Keratinocyte (primary cell): ENCODE measurements at places on chromosomes 11 and 22.
A peak's percentile ranks its signal among the peaks of the same experiment; 100 is the strongest.

DNA sequence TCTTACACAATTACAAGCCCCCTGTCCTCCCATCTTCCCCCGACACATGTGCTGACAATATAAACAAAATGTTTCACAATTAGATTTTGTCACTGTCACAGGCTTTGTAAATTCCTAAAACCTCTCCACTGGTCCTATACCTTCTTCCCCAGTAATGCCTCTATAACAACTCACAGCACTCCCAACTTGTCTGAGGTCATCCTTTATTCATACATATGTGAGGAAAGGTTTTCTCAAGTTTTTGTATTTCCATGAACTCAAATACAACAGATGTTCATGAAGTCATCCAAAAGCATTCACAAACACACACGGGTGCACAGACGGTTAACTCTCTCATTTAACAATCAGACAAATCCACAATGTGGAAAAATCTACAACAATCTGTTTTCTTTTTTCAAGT is 1.9 kb downstream of the OR52H1 start:
- DNase-seq, result no peak

- DNase-seq, result no peak
Measured at GRCh38 chr22:31106001-31106571, 1.3 kb downstream of the SELENOM start.

- peak; percentile 86 for DNase-seq
Measured at GRCh38 chr11:77191823-77192495, 63.9 kb downstream of the MYO7A start.

- DNase-seq, result no peak
Measured at GRCh38 chr11:134101282-134101681, 32.4 kb downstream of the JAM3 start.

GRCh38 chr11:65260756-65261590 is 789 bp upstream of the POLA2 start:
- no peak for DNase-seq

DNA sequence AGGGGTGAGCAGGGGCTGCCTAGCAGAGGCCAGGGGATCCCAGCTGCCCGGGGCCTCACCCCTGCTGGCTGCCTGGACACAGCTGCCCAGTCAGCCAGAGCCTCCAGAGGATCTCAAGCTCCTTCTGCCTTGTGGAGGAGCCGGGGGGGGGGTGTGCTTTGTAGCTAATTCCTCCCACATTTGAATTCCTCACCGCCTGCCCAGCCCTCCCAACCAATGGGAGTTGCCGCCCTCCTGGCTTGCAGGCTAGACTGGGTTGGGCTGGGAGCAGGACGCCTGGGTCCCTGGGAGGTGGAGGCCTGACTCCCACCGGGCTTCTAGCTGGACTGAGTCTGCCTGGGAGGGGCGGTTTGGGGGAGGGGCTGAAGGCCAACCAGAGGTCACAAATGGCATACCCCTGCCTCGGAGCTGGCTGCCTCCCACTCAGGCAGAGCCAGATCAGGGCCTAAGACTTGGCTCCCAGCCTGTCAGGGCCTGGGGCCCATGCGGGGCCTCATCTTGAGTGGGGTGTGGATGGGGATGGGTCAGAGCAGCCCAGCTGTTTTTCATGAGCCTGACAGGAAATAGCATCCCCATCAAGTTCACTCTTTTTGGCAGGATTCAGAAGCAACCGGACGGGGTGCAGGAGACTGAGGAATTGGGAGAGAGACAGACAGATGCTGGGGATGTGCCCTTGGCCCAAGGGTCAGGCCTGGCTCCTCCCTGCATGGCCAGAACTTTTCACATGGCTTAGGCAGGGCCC is 29.2 kb upstream of the PDE2A start:
- DNase-seq, result no peak

DNA sequence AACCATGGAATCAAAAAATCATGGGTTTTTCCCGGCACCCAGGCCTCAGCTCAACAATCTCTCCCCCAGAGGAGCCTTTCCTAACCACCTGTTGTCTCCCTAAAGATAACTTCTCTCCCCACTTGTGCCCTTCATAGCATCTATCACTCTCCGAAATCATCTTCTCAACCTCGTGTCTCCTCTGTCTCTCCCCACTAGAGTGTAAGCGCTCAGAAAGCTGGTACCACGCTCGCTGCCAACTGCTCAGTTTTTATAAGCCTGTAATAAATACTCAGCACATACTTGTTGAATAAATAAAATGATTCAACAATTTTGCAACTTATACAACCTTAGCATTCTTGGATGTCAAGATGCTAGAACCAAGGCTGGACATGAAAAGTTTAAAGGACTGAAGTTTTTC is 185.2 kb downstream of the BCR start:
- DNase-seq, result no peak

- no peak for DNase-seq
Measured at GRCh38 chr11:58771458-58771855, 39.7 kb upstream of the GLYAT start.

GRCh38 chr11:34570584-34570983 is 50.3 kb upstream of the EHF start:
- no peak for DNase-seq

GRCh38 chr11:100094121-100094865 is 592.8 kb upstream of the ARHGAP42 start:
- DNase-seq, result no peak

- peak; percentile 58 for DNase-seq
Measured at GRCh38 chr22:30763815-30764673, 69.4 kb downstream of the OSBP2 start.

GRCh38 chr11:105718641-105719040 is 108.8 kb downstream of the GRIA4 start:
- DNase-seq, result no peak

- no peak for DNase-seq
Measured at GRCh38 chr22:20503816-20504215, 3.6 kb upstream of the MED15 start.

DNA sequence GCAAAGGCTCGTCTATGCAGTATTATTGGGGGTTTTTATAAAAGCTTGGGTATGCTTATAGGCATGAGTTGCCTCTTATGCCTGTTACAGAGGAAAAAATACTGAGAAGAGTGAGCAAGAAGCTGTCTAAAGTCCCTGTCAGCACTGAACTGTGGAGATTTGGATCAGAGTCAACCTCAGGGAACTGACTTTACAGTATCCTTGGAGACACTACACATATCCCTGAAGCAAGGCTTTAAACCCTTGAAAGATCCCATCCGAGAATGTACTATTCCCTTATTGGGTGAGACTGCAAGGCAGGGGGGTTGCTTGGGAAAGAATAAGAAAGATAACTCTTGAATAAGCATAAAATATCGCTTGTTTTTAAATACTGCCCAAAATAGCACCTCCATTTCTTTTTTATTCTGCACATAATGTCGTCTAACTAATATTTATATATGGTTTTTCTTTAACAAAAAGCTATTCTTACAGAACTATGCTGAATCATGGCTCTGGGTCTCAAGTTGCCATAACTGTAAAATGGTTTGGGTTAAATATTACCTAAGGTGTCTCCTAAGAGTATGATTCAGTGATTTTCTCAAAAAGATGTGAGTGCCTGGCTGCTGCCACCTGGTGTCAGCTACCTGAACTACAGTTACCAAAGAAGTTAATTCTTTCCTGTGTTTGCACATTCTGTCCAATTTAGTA is 1062.8 kb downstream of the DLG2 start:
- DNase-seq, result no peak

DNA sequence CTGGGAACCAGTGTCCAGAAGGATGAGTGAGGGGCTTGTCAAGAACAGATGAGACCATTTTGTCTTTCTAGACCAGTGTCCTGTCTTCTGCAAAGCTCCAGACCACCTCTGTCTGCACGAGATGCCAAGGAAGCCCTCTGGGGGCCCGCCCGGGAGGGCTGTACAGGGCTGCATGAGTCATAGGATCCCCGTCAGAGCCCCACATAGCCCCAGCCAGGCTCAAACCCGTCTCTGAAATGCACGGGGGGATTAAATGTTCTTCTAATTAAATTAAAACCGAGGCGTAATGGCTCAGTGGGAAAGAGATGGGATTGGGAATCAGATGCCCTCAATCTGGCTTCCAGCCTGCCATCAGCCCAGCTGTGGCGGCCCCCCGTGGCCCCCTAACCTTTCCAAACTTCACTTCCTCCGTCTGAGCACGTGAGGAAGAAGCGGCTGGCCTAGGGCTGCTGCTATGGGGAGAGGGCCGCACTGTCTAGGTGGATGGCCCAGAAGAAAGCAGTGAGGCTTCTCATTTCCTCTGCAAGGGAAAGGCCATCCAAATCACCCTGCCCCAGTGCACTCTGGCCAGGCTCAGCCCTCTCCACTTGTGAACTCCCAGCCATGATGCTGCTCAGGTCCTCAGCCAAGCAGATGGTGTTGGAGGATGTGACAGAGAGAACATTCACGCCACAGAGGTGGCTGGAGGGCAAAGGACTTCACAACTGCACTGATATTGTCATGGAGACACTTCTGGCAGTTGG is 32.8 kb downstream of the KCNQ1OT1 start:
- no peak for DNase-seq

GRCh38 chr11:12693479-12694182 is 19.4 kb downstream of the TEAD1 start:
- peak; percentile 85 for DNase-seq

DNA sequence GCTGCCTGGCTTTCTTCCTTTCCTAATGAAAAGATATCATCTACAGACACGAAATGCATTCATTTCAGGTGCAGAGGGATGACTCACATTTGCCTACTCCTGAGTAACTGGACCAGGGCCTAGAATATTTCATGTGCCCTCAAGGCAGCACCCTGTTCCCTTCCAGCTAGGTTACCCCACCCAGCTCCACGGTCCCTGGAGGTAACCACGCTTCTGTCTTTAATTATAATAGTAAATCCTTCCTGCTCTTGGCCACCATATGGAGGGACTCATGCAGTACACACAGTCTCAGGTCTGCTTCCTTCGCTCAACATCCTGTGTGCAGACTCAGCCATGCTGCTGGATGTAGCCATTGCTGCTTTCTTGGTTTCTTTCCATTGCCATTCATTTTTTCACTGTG is 22.3 kb downstream of the DHCR7 start:
- DNase-seq, result peak; percentile 48

- no peak for DNase-seq
Measured at GRCh38 chr22:35649026-35649553, 844 bp downstream of the APOL6 start.

DNA sequence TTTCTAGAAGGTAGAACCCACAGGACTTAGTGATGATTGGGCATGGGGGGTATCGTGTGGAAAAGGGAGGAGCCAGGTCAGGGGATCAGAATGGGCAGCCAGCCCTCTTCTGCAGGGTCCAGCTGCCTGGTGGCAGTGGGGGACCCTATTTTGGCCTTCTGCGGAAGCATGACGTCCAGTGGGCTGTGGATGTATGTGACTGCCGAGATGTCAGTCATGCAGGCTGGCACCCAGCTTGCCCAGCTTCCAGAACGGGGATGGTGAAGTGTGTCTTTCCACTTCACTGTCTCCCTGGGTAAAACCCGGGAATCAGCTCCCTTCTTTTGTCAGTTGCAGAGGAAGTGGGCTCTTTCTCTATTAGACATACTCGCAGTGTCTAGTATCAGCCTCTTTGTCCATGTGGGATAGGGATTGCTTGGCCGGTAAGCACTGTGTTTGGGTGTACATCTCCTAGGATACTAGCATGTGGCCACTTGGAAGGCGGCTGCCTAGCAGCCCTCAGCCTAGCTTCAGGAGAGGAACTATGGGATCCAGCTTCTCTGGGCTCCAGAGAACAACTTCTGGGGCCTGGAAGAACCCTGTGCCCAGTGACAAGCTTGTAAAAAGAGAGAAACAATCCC is 51.4 kb downstream of the GRIK4 start:
- no peak for DNase-seq

DNA sequence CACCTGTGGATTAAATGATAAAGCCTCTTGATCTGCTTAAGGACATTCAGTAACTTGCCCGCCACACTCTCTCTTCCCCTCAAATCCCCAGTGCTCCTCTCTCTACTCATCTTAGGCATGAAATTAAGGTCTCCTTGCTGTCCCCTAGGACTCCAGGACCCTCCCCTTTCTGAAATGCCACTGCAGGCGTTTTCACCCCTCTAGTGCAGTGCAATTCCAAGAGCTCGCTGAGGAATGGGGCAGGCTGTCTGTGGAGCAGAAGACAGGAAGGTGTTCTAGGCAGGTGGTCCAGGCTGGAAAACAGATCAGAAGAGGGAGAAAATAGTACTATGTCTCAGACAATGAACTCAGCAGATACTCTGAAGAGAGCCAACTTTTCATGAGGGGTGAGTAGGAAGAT is 55.8 kb upstream of the ARHGAP42 start:
- DNase-seq, result no peak

DNA sequence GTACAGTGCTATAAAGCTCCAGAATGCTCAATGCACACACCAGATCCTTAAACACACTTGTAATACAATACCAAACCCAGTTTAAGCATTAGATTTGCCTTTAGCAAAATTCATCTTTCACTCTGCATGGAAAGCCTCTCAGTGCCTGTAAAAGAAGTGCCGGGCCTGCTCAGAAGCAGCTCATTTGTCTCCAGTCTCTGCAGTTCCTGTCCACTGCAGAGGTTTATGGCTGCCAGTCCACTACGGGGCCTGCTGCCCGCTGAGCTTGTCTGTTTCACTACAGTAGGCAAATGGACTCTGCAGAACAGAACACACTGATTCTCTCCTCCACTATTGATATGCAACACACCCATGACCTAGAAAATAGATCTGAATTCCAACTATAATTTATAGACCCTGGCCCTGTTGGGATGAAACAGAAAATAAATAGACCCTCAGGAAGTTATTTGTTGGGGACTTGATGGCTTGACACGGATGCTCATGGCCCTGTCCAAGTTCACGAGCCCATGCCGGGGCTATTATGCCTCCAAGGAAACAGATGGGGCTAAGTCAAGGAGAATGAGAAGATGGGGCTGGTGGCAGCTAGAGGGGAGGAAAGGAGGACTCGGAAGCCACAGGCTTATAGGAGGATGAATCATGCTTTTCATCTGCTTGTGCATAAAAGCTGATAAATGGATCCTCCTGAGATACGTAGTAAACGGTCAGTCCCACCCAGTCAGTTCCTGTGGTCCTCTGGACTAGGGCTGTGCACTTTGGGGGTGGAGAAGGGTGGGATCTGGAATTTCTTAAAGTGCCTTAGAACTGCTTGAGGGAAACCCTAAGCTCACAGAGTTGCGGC is 416.8 kb upstream of the TENM4 start:
- no peak for DNase-seq

DNA sequence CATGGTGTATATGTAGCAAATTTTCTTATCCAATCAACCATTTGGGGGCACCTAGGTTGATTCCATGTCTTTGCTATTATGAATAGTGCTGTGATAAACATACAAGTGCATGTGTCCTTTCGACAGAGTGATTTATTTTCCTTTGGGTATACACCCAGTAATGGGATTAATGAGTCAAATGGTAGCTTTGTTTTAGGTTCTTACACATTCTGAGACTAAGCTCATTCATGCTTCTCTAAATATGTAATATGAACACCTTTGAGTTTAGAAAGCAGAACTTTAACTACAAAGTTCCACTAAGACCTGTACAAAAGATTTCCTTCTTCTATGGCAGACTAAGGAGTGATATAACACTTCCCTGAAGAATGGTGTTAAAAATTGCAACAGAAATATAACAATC is 627.0 kb downstream of the KCNA4 start:
- no peak for DNase-seq

- no peak for DNase-seq
Measured at GRCh38 chr11:125389339-125390166, 106.5 kb downstream of the FEZ1 start.

GRCh38 chr11:37963440-37963839 is 1365.4 kb upstream of the RAG2 start:
- DNase-seq, result no peak
